Epithelial cell of proximal tubule (primary cell): ENCODE measurements at places on chromosomes 2 and 18. TPM values are rescaled to one million over a fixed set of nuclear protein-coding genes. Genes with fewer than 3 reads are reported as not detected.

Gene HJURP
- total RNA-seq = 56.9 and 64.9 TPM in 2 replicates

Gene GPR35
- total RNA-seq = not detected in 2 replicates

Gene EFR3B
- 1.3 and 2.6 TPM in 2 replicates for total RNA-seq

Gene CRYBA2
- total RNA-seq = not detected in 2 replicates

Gene PER2
- total RNA-seq = 0.86 and 4.1 TPM in 2 replicates

Gene PTPRN
- 0.75 and 1.0 TPM in 2 replicates for total RNA-seq

Gene TRPM8
- 0.87 and 4.1 TPM in 2 replicates for total RNA-seq
